NCI-H1092 treated with DMSO at 0.1 percent for 48 hours (cell line): ENCODE measurements at places on chromosomes 11 and 22.

DNA sequence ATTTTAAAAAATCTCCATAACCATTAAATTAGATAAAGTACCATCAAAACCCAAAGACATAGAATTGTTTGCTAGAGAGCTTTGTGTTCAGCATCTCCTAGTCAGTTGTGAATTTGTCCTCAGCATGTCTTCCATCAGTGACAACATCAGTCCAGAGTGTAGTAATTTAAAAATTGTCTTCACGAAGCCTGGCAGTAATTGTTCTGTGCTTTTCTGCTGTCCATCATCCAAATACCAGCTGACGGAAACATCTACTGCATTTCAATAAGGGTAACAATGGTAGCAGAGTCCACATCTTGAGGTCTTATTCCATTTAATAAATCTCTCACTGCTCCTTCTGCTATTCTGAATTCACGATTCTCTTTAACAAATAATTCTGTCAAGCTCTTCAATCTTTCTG lies 121.5 kb downstream of the ATXN10 start:
- DNase-seq: no peak

GRCh38 chr22:28983788-28984441 lies 77.7 kb downstream of the C22orf31 start:
- DNase-seq: no peak

DNA sequence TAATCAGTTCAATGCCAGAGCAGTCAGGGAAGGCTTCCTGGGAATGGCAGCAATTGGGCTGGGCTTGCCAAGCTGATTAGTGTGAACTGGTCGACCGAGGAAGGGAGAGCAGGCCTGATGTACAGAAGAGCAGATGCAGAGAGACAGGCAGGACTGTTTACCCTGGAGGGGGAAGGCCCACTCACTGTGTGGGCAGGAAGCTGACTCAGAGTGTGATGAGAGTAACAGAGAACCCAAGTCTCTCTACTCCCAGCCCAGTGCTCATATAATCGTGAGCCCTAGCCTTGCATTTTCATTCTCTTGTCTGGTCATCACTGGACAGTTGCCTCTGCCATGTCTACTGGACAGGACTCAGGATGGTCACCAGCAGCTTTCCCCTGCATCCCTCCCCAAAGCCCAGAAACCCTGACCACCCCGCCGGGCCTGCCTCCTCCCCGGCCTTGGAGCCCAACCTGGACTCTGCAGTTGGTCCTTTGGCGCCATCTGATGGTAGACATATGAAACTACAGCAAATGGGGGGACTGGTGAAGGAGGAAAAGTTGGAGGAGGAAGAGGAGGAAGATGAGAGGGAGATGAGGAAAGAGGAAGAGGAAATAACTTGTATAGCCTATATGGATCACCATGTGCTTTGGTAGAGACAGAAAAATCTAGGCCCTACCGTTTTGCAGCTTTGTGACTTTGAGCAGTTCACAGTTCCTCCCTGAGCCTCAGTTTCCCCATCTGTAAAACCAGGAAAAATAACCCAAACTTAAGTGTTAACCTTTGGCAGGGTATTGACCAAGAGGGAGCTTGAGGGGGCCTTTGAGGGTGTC lies 43.4 kb upstream of the PRDM11 start:
- peak; percentile 47 for DNase-seq

DNA sequence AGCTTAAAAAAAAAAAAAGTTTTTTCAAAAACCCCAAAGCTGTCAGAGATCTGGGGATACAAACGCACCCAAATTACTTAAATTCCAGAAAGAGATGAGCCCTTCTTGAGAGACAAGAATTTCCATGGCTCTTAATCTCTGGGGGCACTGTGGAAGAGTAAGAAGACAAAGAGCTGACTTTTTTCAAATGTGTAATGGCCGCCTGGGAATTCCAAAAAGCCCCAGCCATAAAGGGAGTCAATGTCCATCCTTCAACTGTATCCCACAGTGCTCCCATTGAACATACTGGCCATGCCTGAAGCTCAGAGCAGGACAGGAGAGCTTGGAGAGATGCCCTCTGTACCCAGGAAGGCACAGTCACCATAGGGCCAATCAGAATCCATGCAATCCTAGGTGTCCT lies 37.4 kb upstream of the ASPHD2 start:
- DNase-seq: no peak

- peak; percentile 9 for DNase-seq
These were observed 13.0 kb downstream of the NCF4 start for GRCh38 chr22:36873614-36874308.

- no peak for DNase-seq
These were observed 3.9 kb downstream of the GSTT4 start for GRCh38 chr22:24001314-24001713.

DNA sequence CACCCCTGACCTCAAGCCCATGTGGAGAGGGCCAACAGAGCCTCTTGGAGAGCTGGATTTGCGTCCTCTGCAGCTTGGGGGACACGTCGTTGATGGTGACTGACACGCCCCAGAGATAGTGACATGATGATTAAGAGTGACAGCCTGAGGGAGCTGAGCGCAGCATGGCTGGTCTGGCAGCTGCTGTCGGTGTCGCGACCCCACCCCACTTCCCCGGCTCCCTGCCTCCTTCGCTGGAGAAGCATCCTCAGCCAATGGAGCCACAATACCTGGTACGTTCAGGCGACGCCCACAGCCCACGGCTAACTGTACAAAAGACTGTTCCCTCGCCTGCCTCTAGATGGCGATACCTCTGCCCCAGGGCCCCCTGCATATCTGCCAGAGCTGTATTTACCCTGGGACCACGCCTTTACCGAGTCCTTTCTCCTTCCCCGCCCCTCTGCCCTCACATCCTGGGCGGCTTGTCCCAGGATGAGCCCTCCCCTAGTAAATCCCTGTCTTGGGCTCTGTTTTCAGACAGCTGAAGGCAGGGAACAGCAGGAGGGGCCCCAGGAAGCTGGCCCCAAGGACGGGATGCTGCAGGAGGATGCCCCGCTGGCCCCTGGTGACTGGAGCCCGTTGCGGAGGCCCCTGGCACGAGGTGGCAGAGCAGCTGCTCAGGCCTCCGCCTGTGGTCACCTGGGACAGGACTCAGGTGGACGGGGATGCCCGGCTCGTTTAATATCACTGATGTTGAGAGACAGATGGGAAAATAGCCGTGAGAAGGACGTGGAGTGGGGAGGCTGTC lies 90.6 kb downstream of the RPS6KA4 start:
- DNase-seq: peak; percentile 58

- no peak for DNase-seq
These were observed 61.6 kb downstream of the SIK2 start for GRCh38 chr11:111663820-111664219.

DNA sequence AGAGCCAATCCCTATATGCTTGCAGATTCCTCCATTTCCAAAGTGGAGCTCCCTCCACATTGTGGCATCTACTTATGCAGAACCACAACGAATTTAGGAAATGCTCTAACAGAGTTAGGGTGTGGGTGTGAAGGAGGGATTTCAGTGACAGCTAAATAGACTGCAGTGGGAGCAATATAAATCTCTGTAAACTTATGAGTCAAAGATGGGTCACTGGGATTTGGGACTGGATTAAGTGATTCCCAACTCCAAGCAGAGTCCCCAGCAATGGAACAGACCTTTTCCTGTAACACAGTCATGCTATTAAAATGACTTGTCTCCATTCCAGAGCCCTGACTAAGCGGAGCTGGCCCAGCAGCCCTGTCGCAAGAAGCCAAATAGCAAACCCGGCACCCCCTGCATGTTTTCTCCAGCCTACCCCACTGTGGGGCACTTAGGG lies 36.6 kb downstream of the RPL27A start:
- DNase-seq: no peak

DNA sequence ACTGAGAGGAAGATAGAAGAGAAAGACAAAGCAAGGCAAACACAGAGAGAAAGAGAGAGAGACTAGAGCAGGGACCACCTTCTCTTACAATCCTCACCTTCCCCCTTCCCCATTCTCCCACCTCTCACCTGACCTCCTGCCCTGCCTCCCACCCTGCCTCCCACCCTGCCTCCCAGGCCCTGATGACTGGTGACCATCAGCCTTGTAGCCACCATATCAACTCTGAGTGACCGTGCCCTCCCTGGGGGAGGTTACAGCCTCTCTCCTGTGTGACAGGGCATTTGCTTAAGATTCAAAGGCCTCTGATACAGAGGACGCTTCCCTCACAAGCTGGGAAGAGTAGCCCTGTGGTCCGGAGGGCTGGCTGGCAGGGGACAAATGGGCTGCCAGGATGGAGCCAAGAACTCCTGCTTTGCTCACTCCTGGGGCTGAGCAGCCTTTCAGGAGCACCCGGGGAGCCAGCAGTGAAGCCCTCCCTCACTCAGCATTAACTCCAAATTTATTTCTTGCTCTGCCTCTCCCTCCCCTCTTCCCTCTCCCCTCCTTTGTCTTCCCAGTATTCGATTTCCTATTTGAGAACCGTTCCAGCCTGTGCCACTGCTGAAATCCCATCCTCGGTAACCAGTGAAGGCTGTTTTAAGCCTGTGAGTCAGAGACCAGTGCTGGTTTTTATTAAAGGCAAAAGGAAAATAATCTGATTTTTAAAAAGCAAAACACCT lies 125.2 kb upstream of the SYT13 start:
- DNase-seq: peak; percentile 42

DNA sequence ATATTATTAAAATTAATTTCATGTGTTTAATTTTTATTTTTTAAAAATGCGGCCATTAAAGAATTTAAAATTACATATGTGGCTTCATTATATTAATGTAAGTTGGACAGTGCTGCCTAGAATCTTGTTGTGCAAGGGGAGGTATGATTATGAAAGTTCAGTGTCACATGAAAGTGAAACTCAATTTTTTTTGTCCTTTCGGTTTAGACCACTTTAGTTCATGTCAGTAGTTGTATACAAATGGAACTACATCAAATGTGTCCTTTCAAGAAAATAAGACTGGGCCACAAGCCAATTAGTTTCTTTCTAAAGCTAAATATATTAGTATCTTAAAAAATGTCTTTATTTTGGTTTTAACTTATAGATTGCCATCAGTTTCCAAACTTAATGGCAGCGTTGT lies 35.7 kb downstream of the TBCEL start:
- no peak for DNase-seq

DNA sequence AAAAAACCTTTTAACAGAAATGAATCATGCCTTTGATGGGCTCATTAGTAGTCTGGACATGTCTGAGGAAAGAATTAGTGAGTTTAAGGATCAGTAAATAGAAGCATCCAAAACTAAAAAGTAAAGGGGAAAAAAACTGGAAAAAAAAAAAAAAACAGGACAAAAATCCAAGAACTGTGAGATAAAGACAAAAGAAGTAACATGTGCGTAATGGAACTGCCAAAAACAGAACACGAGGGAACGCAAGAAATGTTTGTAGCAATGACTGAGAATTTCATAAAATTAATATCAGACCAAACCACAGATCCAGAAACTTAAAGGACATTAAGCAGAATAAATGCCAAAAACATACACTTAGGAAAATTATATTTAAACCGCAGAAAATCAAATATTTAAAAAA lies 77.4 kb downstream of the MS4A13 start:
- DNase-seq: no peak

GRCh38 chr11:13135385-13136271 lies 126.5 kb downstream of the RASSF10 start:
- DNase-seq: peak; percentile 86

DNA sequence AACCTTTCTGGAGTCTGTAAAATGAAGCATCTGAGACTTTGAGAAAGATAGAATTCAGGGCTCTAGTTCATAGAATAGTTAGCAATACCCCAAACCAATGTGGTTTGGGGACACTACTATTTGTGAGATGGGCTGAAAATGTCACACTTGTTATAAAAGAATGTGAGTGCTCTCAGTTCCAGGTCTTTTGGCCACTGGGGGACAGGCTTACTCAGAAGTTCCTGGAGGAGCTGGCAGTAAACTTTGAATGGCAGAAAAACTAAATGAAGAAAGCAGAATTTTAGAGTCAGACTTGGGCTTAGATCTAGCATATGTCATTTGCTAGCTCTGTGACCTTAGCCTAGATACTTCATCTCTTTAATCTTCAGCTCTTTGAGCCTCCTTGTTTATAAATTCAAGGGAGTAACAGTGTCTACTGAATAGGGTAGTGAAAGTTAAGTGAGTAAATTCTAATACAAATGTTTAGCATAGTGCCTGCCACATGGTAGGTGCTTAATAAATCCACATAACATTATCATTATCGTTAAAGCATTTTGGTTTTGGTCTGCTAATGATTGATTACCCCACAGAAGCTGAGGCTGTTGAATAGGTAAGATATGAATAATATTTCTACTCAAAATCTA lies 3.7 kb downstream of the LYVE1 start:
- no peak for DNase-seq

- no peak for DNase-seq
These were observed 1.4 kb upstream of the SIGIRR start for GRCh38 chr11:416051-416756.

DNA sequence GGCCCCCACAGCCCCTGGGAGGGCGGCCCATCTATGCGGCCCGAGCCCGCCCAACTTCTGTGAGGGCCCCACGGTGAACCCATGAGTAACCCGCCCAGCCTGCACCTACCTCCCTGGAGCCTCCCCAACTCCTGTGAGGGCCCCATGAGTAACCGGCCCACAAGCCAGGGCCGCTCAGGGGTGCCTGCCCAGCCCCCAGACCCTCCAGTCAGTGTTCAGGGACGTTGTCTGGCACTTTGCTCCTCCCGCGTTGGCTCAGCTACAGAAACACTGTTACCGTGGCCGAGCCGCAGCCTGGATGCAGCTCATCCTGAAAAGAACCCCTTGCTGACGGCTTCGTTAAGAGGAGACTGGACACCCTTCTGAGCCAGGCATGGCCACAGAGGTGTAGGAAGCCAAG lies 179.6 kb downstream of the BRD1 start:
- DNase-seq: no peak

- no peak for DNase-seq
These were observed 470.7 kb upstream of the B3GAT1 start for GRCh38 chr11:134882671-134883297.

- DNase-seq: no peak
These were observed 179.3 kb downstream of the LARGE1 start for GRCh38 chr22:33741025-33741424.

- peak; percentile 79 for DNase-seq
These were observed 897 bp downstream of the MAP6 start for GRCh38 chr11:75667831-75668450.

GRCh38 chr22:45202333-45203149 lies 38.2 kb downstream of the KIAA0930 start:
- no peak for DNase-seq

DNA sequence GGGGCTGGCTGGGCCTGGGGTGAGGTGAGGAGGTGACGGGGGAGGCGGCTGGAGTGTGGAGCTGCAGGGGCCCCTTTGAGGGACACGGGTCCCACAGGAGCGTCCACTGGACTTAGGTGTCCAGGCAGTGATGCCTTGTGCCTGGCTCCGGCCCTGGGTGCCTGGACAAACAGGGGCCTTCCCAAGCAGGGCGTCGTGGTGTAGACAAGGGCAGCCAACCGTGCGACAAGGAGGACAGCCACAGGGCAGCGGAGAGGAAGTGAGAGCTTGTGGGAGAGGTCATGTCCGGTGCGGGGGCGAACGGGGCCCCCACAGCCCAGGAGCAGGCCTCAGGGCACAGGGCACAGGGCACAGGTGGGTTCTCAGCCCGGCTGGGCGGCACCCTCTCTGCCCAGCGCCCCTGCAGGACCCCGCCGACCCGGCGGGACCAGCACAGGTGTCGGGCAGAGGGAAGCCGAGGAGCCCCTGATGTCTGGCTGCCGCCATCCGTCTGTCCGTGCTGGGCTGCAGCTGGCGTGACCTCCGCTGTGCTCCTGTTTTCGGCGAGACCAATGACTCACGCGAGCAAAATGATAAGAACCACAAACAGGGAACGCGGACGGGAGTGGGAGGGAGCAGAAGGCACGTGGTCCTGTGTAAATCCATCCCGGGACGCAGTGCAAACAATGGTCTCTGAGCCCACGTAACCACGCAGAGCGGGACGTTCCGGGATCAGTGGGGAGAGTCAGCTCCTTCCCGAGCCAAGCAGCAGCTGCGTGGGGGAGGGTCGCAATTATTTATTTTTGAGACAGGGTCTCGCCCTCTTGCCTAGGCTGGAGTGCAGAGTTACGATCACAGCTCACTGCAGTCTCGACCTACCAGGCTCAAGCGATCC lies 49.1 kb upstream of the A4GALT start:
- no peak for DNase-seq
